ENCODE measurements at places on chromosomes 3 and 15.

DNA sequence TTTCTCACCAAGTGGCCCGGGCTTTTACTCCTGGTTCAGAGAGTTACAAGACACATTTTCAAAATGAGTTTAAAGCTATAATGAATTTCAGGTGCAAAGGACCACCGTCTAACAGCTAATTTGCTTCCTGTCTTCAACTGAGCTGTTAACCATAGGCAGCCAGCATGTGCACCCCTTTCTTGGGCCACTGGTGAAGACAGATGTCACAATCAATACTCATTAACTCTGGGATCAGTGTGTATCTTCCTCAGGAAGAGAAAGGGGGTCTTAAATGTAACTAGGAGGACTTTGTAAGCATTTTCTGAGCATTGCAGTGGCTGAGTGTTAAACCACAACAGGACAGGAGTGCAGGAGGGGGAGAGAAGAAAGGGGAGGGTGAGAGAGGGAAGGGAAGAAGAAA, 750.7 kb upstream of the CFAP20DC start:
- DNase-seq, result no peak

GRCh38 chr3:37400945-37401344, 226.6 kb upstream of the LRRFIP2 start:
- no peak for DNase-seq

- no peak for DNase-seq
Observed at GRCh38 chr15:77782691-77783090, 150.0 kb upstream of the LINGO1 start.

- DNase-seq, result no peak
Observed at GRCh38 chr15:84793431-84794161, 23.6 kb upstream of the ALPK3 start.

DNA sequence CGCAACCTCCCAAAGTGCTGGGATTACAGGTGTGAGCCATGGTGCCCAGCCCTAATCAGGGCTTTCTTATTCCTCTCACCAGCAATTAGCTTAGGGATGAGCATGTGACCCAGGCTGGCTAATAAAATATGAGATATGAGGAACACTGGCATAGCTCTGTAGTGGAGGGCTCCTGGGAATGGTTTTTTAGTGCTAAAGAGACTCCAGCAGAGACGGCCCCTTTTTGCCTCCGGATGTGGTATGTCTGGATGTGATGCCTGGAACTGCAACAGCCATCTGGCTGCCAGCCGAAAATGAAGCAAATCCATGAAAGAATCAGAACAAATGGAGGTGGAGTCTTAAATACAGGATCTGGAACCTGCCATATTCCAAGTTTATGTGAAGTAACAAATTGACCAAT, 69.1 kb upstream of the MAGI1 start:
- no peak for DNase-seq

DNA sequence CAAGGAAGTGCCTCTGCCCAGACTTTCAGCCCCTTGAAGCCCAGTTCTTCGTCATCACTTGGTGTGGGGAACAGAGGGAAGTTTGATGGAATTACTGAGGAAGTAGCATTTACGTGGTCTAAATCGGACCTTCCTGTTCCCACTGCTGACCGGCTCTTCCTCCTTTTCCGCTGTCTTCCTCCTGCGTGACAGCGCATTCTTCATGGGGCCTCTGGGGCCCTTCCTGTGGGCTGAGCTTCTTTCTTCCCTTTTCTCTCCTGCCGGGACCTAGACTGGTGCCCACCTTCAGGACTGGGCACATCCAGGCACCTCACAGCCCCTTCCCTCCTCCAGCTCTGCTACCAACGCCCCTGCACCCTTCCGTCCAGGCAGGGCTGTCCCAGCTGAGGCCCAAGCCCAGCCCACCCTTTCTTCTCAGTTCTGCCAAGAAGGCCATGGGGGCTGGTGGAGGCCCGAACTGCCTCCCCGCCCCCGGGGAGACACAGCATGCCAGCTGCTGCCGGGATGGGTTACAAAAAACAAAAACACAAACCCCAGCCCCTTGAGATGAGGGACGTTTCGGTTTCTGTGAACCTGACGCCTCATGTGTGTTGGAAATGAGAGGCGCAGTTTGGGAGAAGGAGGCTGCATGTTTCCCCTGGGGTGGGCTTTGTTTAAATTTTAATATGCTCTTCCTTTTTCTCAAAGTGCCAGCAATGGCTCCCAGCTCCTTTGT, 19.1 kb downstream of the ZNF710 start:
- no peak for DNase-seq

GRCh38 chr3:62100282-62100989, 272.9 kb downstream of the FEZF2 start:
- DNase-seq, result no peak

GRCh38 chr15:67097930-67098740, 32.7 kb downstream of the SMAD3 start:
- no peak for DNase-seq

All from SIG-M5 (cell line).